Activated T-helper 2 cell treated with anti-CD3 and anti-CD28 coated beads, Interferon-gamma antibody, Interleukin-2, Interleukin-4, amounts not matched to agents 10 μg/mL and 5 μg/mL and 100 μg/mL, durations not matched to agents 14 hours and 24 hours and 36 hours (primary cell): ENCODE measurements at places on chromosomes 5 and 9. TPM values are rescaled to one million over a fixed set of nuclear protein-coding genes. Genes with fewer than 3 reads are reported as not detected.

DNA sequence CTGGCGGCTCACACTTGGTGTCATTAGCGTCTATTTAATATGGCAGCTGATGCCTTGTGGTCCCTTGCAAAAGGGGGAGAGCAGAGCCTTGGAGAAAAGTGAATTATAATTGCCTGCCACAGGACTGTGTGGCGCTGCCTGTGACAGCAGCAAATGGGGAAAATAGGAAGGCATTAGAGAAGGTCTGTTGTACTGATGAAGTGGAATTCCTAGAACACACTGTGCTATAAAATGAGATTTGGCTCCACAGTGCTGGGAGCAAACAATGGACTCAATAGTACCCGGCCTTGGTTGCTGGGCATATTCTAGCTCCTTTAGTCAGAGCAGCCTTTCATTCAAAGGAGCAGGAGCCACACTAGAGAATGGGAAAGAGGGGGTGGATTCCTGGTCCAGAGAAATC, 21.3 kb downstream of the SEMA6A start:
- no peak for DNase-seq

The DPYSL3 gene
- total RNA-seq = 0.48 and 0.89 TPM in 2 replicates

DNA sequence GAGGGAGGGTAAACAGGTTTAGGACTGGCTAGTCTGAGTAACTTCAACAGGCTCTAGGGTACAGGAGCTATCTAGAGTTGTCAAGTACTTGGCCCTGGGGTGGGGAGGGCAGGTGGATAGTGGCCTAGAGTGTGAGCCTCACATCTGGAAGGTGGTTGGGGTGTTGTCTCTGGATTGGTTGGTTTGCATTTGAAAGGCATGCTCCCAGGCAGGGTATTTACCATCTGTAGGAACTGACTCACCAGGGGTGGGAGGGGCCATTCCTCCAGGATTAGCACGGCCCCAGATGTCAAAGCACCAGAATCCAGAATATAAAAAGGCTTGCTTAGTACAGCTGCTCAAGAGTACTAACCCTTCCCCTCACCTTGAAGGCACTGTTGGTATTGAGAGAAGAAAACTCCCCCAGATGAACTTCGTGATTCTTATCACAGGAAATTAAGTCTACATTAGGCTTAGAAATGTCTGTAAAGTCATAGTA, 193.3 kb downstream of the NTRK2 start:
- no peak for DNase-seq

DNA sequence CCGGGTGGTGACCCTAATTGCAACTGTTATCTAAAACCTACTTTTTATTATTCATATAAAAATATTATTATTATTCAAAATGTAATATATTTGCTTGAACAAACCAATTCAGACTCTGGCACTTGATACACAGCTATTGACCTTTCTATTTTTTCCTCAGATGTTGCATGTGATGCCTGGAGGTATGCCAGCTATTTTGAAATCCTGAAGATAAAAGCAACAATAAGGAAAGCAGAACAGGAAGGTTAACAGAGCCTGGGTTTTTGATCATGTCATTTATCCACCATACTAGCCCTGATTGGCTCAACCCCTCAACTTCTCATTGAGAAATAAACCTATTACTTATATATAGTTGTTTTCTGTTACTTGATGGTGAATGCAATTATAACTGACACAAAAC, 340.9 kb upstream of the KIF2A start:
- DNase-seq = no peak

The PRXL2C gene
- total RNA-seq = 11.1 and 13.8 TPM in 2 replicates

The LEAP2 gene
- 4.3 and 4.4 TPM in 2 replicates for total RNA-seq
